Mesothelial cell of epicardium (in vitro differentiated cells): ENCODE measurements at places on chromosomes 7 and 10. TPM values are rescaled to one million over a fixed set of nuclear protein-coding genes. Genes with fewer than 3 reads are reported as not detected.

PPP1R17 gene
- total RNA-seq, result not detected in 3 replicates

GNGT1 gene
- total RNA-seq, result not detected in 3 replicates

PLCE1 gene
- total RNA-seq, result 3.2 to 3.9 TPM (median 3.4 TPM) in 3 replicates

UPK3B gene
- total RNA-seq, result 49.5 to 56.9 TPM (median 50.1 TPM) in 3 replicates

FLNC gene
- total RNA-seq, result 176 to 188 TPM (median 184 TPM) in 3 replicates

AGAP5 gene
- total RNA-seq, result 11.7 to 12.8 TPM (median 12.1 TPM) in 3 replicates

TNRC18 gene
- total RNA-seq, result 151 to 171 TPM (median 166 TPM) in 3 replicates

TLL2 gene
- total RNA-seq, result 1.4 to 1.8 TPM (median 1.6 TPM) in 3 replicates

FBXL13 gene
- total RNA-seq, result 3.6 to 4.7 TPM (median 3.8 TPM) in 3 replicates

SPDYE2B gene
- not detected in 3 replicates for total RNA-seq

ZNF804B gene
- total RNA-seq, result 0.38 to 0.66 TPM (median 0.47 TPM) in 3 replicates

LIPM gene
- total RNA-seq, result not detected in 3 replicates

FOXP2 gene
- total RNA-seq, result 13.9 to 18.2 TPM (median 15.3 TPM) in 3 replicates

SYT15B gene
- 0.73 to 1.3 TPM (median 0.81 TPM) in 3 replicates for total RNA-seq

OPN1SW gene
- total RNA-seq, result not detected in 3 replicates

CLDN4 gene
- 158 to 175 TPM (median 165 TPM) in 3 replicates for total RNA-seq

CAV1 gene
- total RNA-seq, result 2.6 to 3.4 TPM (median 2.7 TPM) in 3 replicates

CXCL12 gene
- 42.4 to 48.4 TPM (median 45.8 TPM) in 3 replicates for total RNA-seq

IFIT1B gene
- total RNA-seq, result not detected in 3 replicates

DNMBP gene
- 34.7 to 35.8 TPM (median 35.3 TPM) in 3 replicates for total RNA-seq

LRGUK gene
- 0.96 to 1.0 TPM (median 1.00 TPM) in 3 replicates for total RNA-seq

FXYD4 gene
- total RNA-seq, result not detected in 3 replicates

WNT8B gene
- total RNA-seq, result 0.60 to 0.95 TPM (median 0.69 TPM) in 3 replicates

SFRP4 gene
- 5.7 to 6.6 TPM (median 6.4 TPM) in 3 replicates for total RNA-seq

SLC26A3 gene
- total RNA-seq, result not detected in 3 replicates

LRRTM3 gene
- 4.6 to 5.6 TPM (median 5.2 TPM) in 3 replicates for total RNA-seq

LZTS2 gene
- 107 to 111 TPM (median 110 TPM) in 3 replicates for total RNA-seq

SKIDA1 gene
- 9.7 to 10.4 TPM (median 9.7 TPM) in 3 replicates for total RNA-seq

EBLN1 gene
- not detected in 3 replicates for total RNA-seq

INA gene
- total RNA-seq, result 1.1 to 1.2 TPM (median 1.2 TPM) in 3 replicates

PYROXD2 gene
- 31.1 to 34.4 TPM (median 31.9 TPM) in 3 replicates for total RNA-seq

CAMK1D gene
- total RNA-seq, result 5.8 to 7.6 TPM (median 6.2 TPM) in 3 replicates

MRLN gene
- total RNA-seq, result not detected in 3 replicates

SPDYE16 gene
- 0.18 to 0.44 TPM (median 0.34 TPM) in 3 replicates for total RNA-seq

FAM13C gene
- 6.7 to 7.3 TPM (median 6.8 TPM) in 3 replicates for total RNA-seq

RPEL1 gene
- total RNA-seq, result not detected in 3 replicates

GIMAP8 gene
- total RNA-seq, result not detected in 3 replicates

SPDYE6 gene
- total RNA-seq, result not detected in 3 replicates
